ENCODE measurements at places on chromosomes 16 and 17. TPM values are rescaled to one million over a fixed set of nuclear protein-coding genes. Genes with fewer than 3 reads are reported as not detected.

Gene BCO1
- total RNA-seq: not detected

Gene DPEP3
- not detected for total RNA-seq

Gene TNFRSF13B
- not detected for total RNA-seq

Gene HBQ1
- total RNA-seq: not detected

Gene OR2C1
- 0.74 TPM for total RNA-seq

Gene MFSD6L
- not detected for total RNA-seq

Gene TMC7
- 1.7 TPM for total RNA-seq

Gene PRAC2
- not detected for total RNA-seq

Gene KRT23
- 0.98 TPM for total RNA-seq

Gene ODAD4
- total RNA-seq: 1.7 TPM

Gene GLTPD2
- not detected for total RNA-seq

Gene CCL1
- total RNA-seq: not detected

Gene PTX4
- total RNA-seq: not detected

All from vagina (tissue), 2 donors.